ENCODE measurements at places on chromosomes 1 and 21.
A peak's percentile ranks its signal among the peaks of the same experiment; 100 is the strongest.

- peak; percentile 22 for DNase-seq
Observed at GRCh38 chr1:2969011-2969844, 52.0 kb upstream of the ACTRT2 start.

- no peak for DNase-seq
Observed at GRCh38 chr1:41317361-41317760, 43.9 kb upstream of the FOXO6 start.

- DNase-seq = no peak
Observed at GRCh38 chr21:43355266-43355924, 71.5 kb downstream of the SIK1 start.

DNA sequence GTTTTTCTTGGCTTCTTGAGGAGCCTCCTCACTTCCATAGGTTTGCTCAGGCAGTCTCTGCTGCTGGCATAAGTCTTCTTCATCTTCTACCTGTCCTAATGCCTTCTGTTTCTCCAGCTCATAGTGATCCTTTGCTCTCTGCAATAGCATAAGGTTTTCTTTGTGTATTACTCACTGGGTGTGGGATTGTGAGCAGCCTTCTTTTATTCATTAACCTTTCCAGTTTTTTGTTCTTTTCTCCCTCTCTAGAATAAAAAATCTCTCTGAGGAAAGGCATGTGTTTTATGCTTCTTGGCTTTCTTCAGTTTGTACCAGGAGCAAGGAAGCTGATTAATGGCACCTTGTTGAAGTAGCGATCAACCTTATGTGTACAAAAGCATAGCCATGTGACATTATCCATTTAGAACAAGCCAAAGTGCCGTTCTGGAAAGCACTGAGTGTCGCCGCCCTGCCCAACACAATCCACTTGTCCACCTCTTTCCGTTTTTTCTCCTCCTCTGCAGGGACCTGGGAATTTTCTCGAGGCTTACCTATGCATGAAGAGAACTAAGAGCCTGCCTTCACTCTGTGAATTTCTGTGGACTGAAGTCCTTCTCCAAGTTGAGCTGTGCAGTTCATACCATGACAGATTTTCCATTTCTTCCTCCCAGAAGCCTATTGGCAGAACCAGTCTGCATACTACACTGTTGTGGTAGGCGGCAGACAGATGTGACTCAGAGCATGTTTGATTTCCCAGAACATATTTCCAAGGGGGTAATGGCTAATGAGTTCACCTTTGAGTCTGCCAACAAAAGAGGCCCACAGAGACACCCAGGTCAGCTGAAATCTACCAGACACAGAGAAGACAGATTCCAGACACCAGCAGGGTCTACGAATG is 39.0 kb downstream of the DPT start:
- DNase-seq = no peak

DNA sequence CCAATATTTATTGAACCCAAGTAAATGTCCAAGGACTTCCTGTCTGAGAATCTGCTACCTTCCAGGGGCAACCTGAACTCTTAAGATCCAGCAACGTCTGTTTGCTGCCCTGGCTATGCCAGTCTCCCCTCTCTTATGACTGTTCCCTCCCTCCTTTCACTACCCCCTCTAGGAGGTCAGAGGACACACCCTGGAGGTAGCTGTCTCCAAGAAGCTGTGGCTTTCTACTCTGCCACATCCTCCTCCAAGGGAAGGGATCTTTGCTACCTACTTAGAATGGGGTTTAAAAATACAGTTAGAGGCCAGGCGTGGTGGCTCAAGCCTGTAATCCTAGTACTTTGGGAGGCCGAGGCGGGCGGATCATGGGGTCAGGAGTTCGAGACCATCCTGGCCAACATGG is 3.6 kb upstream of the SMPDL3B start:
- no peak for DNase-seq

DNA sequence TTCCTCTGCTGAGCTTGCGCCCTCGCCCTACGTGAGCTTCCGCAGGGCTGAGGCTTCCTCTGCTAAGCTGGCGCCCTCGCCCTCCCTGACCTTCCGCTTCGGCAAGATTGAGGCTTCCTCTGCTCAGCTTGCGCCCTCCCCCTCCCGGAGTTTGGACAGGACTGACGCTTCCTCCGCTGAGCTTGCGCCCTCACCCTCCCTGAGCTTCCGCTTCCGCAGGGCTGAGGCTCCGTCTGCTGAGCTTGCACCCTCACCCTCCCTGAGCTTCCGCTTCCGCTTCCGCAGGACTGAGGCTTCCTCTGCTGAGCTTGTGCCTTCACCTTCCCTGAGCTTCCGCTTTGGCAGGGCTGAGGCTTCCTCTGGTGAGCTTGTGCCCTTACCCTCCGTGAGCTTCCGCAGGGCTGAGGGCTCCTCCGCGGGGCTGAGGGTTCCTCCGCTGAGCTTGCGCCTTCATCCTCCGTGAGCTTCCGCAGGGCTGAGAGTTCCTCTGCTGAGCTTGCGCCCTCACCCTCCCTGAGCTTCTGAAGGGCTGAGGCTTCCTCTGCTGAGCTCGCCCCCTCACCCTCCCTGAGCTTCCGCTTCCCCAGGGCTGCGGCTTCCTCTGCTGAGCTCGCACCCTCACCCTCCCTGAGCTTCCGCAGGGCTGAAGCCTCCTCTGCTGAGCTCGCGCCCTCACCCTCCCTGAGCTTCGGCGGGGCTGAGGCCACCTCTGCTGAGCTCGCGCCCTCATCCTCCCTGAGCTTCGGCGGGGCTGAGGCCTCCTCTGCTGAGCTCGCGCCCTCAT is 753.6 kb upstream of the TPTE start:
- DNase-seq = no peak

- peak; percentile 10 for DNase-seq
Observed at GRCh38 chr1:31957701-31958674, 19.8 kb upstream of the PTP4A2 start.

GRCh38 chr1:9004700-9005394 is 21.4 kb downstream of the SLC2A7 start:
- peak; percentile 65 for DNase-seq

DNA sequence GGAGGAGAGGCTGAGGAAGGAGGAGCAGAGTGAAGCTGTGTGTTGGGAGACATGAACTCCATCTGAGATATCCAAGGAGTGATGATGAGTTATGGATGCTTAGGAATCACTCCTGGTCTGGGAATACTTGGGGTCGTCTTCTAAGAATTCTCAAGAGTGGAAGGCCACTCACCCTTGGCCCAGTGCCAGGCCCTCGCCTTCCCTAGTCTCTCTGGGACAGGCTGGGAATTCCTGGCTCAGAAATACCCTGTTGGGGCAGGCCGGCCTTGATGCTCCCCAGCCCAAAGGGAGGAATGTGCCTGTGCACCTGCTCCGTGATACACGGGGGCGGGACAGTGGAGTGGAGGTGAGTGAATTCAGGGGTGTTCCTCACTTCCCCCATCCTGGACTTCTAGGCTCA is 12.6 kb upstream of the LMNA start:
- no peak for DNase-seq

- DNase-seq = no peak
Observed at GRCh38 chr1:213415691-213416380, 364.8 kb downstream of the RPS6KC1 start.

- peak; percentile 4 for DNase-seq
Observed at GRCh38 chr1:100461222-100461621, 76.7 kb upstream of the GPR88 start.

GRCh38 chr21:38311765-38312164 is 55.0 kb downstream of the KCNJ15 start:
- DNase-seq = no peak

DNA sequence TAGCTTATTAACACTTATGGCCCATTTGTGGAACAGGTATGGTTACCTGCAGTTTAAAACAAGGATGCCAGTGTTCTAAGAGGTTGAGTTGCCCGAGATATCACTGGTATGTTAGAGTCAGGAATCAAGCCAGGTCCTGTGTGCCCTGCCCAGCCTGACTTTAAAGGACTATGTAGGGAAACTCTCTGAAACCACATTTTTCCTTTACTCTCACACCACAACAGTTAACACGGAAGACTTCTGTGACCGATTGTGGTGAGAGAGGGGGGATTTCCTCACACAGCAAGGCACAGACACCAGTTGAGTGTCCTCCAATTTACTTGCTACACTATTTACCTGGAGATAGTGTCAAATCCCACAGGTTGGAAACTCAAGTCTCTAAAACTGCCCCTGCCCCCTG is 47.8 kb downstream of the UCK2 start:
- DNase-seq = no peak

DNA sequence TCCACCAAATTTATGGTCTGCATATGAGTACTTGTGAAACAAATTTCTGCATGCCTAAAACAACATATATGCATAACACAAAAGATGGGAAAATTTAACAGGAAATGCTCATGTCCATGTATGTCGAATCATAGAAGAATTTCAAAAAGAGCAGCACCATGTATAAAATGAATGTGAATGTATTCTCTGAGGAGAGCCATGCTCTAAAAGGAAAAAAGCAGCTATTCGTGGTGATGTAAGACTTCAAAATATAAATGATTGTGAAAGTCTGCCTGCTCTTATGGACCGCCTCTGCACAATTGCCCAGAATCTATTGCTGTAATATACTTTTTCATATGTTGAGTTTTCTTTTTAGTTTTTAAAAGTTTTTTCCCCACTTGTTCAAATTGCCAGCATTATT is 66.8 kb downstream of the EPB41 start:
- DNase-seq = no peak

DNA sequence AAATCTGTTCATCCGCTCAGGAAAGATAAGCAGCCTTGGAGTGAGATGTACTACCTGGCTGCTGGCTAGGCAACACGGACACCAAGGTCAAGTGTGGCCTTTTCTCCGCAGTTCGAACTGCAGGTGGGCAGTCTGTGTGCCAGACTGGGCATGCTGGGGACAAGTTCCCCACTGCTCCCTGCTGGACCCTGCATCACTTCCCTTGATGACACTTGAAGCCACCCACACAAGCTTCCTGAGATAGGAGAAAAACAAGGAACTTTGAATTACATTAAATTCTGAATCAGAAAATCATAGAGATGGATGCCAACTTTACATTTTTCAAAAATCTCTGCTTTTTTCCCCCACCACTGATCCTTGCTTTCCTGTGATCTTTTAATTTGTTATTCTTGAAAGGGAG is 38.3 kb downstream of the BEND5 start:
- no peak for DNase-seq

DNA sequence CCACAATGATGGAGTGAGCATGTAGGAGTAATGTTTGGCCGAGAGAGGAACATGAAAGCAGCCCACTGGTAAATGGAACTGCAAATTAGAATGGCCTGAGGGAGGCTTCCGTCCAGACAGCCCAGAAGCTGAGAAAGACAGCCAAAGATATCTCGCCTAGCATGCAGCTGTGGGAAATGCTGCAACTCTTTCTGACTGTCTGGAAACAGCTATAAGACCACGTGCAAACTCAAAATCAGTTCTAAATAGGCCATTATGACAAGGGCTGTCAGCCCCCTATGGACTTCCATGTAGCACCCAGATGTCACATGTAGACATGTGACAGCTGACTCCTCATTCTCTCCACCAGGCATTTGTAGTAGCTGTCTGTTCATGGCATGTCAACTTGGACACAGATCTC is 62.9 kb upstream of the ATP1A1 start:
- DNase-seq = no peak

All from midbrain (tissue), 1 donor.